ENCODE measurements at places on chromosomes 16 and 17.

GRCh38 chr17:17196776-17197175, 9.4 kb downstream of the PLD6 start:
- DNase-seq: no peak

GRCh38 chr17:41655611-41656111, 31.3 kb upstream of the KRT17 start:
- DNase-seq: no peak

DNA sequence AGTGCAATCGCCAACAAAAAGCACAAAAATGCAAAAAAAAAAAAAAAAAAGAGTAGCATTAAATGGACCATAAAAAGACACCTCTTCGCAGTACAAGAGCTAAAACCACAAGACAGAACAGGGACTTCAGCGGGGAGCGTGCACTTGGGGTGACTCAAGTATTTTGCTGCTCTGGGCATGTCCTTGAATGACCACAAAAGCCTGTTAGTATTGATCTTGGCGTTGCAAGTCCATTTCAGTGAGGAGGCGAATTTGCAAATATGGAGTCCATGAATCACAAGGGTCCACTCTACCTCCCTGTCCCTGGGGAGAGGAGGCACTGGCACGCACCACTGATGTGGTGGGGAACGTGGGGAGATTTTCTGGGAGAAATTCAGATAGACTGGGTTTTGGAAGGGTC, 78.9 kb downstream of the CNGB1 start:
- no peak for DNase-seq

GRCh38 chr17:8629371-8630226, 926 bp downstream of the MYH10 start:
- no peak for DNase-seq
